ENCODE measurements at places on chromosomes 5 and 9.

- DNase-seq: no peak
Observed at GRCh38 chr5:73358366-73358765, 90.2 kb downstream of the FOXD1 start.

DNA sequence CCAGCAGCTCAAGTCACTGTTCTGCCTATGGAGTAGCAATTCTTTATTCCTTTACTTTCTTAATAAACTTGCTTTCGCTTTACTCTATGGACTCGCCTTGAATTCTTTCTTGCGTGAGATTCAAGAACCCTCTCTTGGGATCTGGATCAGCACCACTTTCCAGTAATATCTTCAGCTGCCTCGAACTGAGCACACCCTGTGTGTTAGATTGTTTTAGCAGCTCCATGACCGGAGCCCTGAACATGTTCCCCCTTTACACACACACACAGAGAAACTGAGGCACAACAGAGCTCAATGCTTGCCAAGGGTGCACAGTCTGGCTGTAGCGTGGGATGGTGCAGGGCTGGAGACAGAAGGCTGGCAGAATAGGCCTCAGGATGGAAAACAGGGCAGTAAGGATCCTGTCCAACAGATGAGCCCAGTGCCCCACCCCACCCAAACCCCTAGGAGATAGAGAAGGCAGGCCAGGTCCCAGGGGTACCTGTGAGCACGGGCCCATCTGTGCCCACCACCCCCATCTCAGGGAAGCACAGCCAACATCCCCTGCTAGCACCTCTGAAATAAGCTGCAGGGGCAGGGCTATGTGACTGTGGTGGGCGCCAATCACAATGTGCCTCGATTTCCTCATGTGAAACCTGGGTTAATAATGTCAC, 27.9 kb downstream of the BICD2 start:
- DNase-seq: no peak

DNA sequence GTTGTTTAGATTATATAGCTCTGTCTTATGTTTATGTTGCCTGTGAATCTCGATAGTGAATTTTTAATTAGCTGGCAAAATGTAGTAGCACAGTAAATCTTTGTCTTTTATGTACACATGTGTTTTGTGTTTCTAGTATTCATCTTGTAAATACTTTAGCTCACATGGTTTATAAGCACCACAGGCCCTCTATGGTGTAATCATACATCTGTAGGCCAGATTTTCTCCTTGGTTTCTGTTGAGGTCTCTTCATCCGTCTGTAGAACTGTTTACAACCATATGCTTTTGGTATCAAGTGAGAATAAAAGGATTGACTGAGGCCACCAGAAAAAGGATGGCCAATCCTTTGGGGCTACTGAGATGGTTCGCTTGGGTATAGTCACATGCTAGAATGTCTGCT, 45.0 kb downstream of the PRR16 start:
- no peak for DNase-seq

GRCh38 chr5:170896779-170897178, 35.0 kb downstream of the RANBP17 start:
- no peak for DNase-seq
